ENCODE measurements at places on chromosomes 2 and 18. TPM values are rescaled to one million over a fixed set of nuclear protein-coding genes. Genes with fewer than 3 reads are reported as not detected.
A peak's percentile ranks its signal among the peaks of the same experiment; 100 is the strongest.

LIMS2 gene
- 5.9 TPM for total RNA-seq

AQP12B gene
- total RNA-seq: not detected

COLEC12 gene
- 0.59 TPM for total RNA-seq

HOXD10 gene
- not detected for total RNA-seq

LAMA3 gene
- 0.33 TPM for total RNA-seq

GRCh38 chr2:58572731-58573130 lies 331.6 kb upstream of the FANCL start:
- H3K36me3 ChIP-seq: no peaks in the 10 kb centered on the region
- H3K4me1 ChIP-seq: peaks cover 5% of the 10 kb centered on the region
- no peaks in the 10 kb centered on the region for H3K27me3 ChIP-seq
- no peak for DNase-seq
- no peak overlapping the region for H3K27ac ChIP-seq

DNA sequence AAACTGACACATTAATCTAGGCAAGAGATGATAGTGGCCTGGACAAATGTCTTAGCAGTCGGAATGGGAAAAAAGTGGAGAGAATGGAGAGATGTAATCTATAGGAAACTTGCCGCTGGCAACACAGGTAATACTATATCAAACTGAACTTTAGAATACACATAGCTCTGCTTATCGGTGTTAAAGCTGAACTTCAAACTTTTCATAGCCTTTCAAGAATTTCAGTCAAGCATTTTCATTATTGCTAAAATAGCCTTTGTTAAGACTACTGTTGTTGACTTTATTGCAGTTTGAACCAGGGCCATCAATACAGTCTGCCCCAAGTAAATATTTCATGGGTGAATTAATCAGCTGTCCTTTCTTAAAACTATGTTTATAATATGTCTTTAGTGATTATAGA lies 12.9 kb upstream of the CHST9 start:
- H3K27ac ChIP-seq: no peak overlapping the region
- no peaks in the 10 kb centered on the region for H3K4me1 ChIP-seq
- no peaks in the 10 kb centered on the region for H3K27me3 ChIP-seq

- H3K4me3 ChIP-seq: no peak overlapping the region
- DNase-seq: no peak
- H3K36me3 ChIP-seq: no peaks in the 10 kb centered on the region
- no peak overlapping the region for H3K27ac ChIP-seq
- H3K27me3 ChIP-seq: no peaks in the 10 kb centered on the region
Observed at GRCh38 chr2:206886696-206887095, 52.6 kb upstream of the CPO start.

GRCh38 chr2:134344954-134345697 lies 91.3 kb downstream of the MGAT5 start:
- no peaks in the 10 kb centered on the region for H3K4me1 ChIP-seq
- DNase-seq: no peak
- no peaks in the 10 kb centered on the region for H3K36me3 ChIP-seq
- no peak overlapping the region for H3K4me3 ChIP-seq
- H3K27ac ChIP-seq: no peak overlapping the region
- H3K27me3 ChIP-seq: no peaks in the 10 kb centered on the region

DNA sequence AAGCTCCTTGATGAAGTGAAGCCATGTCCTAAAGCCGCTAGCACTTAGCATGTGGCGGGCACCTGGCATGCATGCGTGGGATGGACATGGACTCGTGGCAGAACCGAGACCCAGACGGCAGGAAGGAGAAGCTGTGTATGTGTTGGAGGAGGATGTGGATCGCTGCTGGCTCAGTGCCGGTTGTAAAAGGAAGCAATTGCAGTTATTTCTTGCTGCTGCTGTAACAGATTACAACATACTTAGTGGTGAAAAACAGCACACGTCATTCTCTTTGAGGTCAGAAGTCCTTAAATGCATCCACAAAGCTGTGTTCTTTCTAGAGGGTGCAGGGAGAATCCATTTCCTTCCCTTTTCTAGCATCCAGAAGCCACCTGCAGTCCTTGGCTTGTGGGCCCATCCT lies 74.6 kb downstream of the AGAP1 start:
- no peak overlapping the region for H3K4me3 ChIP-seq
- H3K36me3 ChIP-seq: peaks cover 10% of the 10 kb centered on the region
- no peaks in the 10 kb centered on the region for H3K4me1 ChIP-seq
- no peak overlapping the region for H3K27ac ChIP-seq
- DNase-seq: no peak

- no peaks in the 10 kb centered on the region for H3K36me3 ChIP-seq
- no peak for DNase-seq
- no peaks in the 10 kb centered on the region for H3K27me3 ChIP-seq
- no peak overlapping the region for H3K4me3 ChIP-seq
- no peaks in the 10 kb centered on the region for H3K4me1 ChIP-seq
Observed at GRCh38 chr2:118968042-118968441, 26.0 kb downstream of the MARCO start.

- H3K4me3 ChIP-seq: no peak overlapping the region
- peak; percentile 65 for DNase-seq
- H3K27me3 ChIP-seq: peaks cover 10% of the 10 kb centered on the region
- no peaks in the 10 kb centered on the region for H3K36me3 ChIP-seq
- H3K27ac ChIP-seq: no peak overlapping the region
Observed at GRCh38 chr18:21914739-21915319, 174.2 kb downstream of the MIB1 start.

- peaks cover 8% of the 10 kb centered on the region for H3K4me1 ChIP-seq
- DNase-seq: peak; percentile 36
- no peak overlapping the region for H3K27ac ChIP-seq
- no peaks in the 10 kb centered on the region for H3K36me3 ChIP-seq
Observed at GRCh38 chr2:36351736-36352349, 3.7 kb upstream of the CRIM1 start.

DNA sequence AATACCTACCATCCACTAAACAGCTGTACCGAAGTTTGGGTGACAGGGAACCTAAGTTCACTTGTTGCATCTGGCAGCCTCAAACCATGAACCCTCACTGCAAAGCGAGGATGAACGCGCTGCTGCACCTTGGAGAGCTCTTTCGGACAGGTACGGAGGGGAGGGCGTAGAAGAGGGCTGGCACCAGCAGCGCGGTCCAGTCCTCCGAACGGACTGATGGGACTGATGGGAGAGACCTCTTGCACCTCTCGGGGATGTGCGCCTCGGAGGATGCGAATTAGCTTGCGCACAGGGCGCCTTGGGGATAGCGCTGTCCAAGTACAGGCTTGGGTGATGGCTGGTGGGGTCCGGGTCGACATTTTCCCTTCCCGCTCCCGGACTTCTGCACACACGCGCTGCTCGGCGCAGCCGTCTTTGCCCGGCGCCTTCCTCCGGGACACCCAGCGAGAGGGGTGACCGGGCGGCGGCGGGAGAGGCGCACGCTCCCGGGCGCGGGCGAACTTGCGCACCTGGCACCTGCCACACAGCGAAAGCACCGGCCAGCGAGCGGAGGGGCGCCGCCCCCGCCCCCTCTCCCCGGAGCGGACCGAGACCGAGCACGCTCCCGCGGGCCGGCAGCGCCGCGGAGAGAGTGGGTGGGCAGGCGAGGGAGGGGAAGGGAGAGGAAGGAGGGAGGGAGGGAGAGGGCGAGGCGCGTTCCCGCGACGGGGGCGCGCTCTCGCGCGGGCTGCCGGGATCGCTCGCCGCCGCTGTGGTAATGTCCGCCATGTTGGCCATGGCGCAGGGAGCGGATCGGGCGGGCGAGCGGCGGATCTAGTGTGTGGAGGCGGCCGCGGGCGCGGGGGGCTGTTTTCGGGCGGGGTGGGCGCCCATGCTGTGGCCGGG lies at the start of gene EPC2:
EPC2 (plus strand) TSS at position 754 of the 885 bp plus-strand sequence. CDS start 267 bp downstream, outside the sequence.
- H3K36me3 ChIP-seq: no peaks in the 10 kb centered on the region
- peak within 1 kb of the TSS; percentile 93 for H3K4me3 ChIP-seq
- peak; percentile 89 for DNase-seq
- no peaks in the 10 kb centered on the region for H3K4me1 ChIP-seq
- no peaks in the 10 kb centered on the region for H3K27me3 ChIP-seq

All from H9 (cell line).